ENCODE measurements at places on chromosomes 1 and 21.

- DNase-seq = no peak
These were observed 14.5 kb upstream of the NLRP3 start for GRCh38 chr1:247401310-247402119.

- no peak for DNase-seq
These were observed 14.2 kb downstream of the SMIM12 start for GRCh38 chr1:34845131-34845901.

GRCh38 chr1:118147522-118147921 lies 37.5 kb downstream of the SPAG17 start:
- DNase-seq = no peak

GRCh38 chr1:215022204-215022603 lies 60.3 kb upstream of the KCNK2 start:
- no peak for DNase-seq

DNA sequence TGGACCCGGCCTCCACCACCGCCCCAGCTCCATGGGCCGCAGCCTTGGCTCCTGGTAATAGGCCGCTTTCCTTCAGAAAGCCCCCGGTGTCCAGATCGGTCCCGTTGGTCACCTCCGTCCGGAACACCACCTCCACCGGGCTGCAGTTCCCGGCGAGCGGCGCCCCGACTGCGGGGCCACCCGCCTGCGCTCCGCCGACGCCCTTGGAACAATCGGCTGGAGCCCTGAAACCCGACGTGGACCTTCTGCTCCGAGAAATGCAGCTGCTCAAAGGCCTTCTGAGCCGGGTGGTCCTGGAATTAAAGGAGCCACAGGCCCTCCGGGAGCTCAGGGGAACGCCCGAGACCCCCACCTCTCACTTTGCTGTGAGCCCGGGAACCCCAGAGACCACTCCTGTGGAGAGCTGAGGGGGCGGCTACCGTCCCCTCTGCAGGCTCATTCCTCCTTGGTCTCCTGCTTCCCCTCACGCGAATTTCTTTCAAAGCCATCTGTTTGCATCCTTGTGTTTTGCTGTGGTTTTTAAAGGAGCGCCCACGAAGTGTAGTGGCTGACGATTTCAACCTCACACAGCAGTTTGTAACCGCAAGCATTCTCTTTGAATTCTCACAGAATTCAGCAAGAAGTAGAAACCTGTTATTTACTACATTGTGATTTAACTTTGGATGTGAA lies 6.0 kb downstream of the FCRLB start:
- no peak for DNase-seq

GRCh38 chr1:208668991-208669390 lies 424.8 kb upstream of the PLXNA2 start:
- DNase-seq = no peak

DNA sequence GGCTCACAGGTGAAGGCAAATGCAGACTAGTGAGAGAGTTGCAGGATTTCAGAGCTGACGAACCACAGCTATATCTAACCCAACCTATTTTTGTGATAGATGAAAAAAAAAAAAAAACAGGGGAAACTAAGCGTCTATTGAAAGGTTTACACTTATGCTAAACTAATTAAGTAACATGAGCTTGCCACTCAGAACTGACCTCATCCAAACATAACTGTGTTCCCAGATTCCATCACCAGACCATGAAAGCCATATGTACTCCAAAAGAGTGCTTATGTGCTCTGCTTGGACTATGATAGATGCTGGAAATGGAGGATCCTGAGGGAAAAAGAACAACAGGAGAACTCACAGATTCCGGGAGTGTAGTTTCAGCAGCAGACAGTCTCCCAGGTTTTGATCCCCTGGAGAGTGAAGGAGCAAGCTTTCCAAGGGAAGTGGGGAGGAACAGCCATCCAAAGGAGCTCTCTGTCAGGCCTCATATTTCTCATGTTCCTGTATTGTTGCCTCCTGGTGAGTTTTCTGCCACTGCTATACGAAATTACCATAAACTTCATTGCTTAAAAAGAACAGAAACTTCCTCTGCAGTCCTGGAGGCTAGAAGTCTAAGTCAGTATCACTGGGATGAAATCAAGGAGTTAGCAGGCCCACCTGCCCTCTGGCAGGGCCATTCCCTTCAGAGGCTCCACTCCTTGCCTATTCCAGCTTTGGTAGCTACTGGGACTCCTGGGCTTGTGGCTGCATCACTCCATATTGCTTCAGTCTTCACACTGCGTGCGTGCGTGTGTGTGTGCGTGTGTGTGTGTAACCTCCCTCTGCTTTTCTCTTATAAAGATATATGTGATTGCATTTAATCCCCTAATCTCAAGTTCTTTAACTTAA lies 38.1 kb downstream of the NIBAN1 start:
- peak; percentile 27 for DNase-seq

GRCh38 chr1:98331243-98331642 lies 330.3 kb upstream of the SNX7 start:
- no peak for DNase-seq

All from femur (tissue), 1 donor.